Retinal pigment epithelial cell (primary cell): ENCODE measurements at places on chromosomes 12 and 14.
A peak's percentile ranks its signal among the peaks of the same experiment; 100 is the strongest.

- no peak for DNase-seq
Observed at GRCh38 chr12:102462795-102463465, 17.4 kb downstream of the IGF1 start.

- DNase-seq: no peak
Observed at GRCh38 chr12:120905856-120906384, 1.8 kb upstream of the SPPL3 start.

GRCh38 chr12:100077367-100077766, 65.3 kb downstream of the BLTP3B start:
- DNase-seq: no peak

- DNase-seq: no peak
Observed at GRCh38 chr12:104997541-104997940, 11.4 kb downstream of the NOPCHAP1 start.

GRCh38 chr12:132600048-132601032, 10.0 kb downstream of the LRCOL1 start:
- peak; percentile 11 for DNase-seq

DNA sequence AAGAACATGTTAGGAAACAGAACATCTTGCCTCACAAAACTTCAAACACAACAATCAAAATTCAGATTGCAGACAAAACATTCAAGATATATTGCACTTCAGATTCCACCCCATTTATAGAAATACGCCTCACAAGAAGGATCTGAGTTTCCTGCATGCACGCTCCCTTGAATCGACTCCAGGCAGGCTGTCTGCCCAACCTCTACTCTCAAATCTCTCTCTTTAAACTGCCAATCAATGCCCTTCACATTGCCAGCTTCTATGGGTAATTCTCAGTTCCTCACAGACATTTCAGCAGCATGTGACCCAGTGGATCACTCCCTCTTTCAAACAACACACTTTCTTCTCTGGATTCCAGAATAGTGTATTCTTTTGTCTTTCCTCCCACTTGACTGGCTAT, 184.1 kb downstream of the PRKD1 start:
- no peak for DNase-seq

DNA sequence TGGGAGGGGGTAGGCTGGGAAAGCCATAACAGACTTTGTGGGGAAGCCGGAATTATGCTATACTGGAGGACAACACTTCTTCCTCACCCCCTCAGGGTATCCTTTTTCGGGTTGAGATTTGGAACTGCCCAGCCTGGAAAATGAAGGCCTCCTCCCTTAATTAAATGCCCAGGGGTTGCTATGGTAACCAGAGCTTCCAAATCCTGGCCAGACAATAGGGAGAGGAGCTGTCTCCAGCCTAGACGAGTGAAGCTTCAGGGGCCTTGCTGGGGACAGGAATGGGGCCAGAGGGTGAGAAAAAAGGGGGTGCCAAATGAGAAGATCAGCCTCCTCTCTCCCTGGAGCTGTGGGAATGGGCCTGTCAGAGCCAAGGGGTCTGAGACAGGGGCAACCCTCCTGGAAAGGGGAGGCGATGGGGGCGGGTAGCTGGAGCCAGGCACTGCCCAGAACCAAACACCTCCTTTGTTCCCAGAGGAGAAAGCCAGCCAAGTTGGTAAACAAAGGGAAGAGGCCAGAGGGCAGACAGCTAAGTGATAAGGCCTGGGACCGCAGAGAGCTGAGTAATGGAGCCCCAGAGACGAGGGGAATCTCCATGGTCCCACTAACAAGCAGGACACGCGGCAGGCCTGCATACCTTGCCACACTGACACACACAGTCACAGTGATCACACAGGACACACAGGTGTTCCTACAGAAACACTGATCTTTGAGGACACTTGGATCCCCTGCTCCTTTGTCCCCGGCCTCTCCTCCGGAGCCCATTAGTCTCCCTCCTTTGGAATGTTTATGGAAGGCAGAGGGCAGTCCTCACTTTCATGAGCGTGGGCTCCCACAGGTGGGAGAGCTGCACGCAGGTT, 17.9 kb upstream of the RND1 start:
- DNase-seq: no peak

GRCh38 chr14:20745571-20746358, at the start of gene EDDM3A:
Gene EDDM3A (plus strand): TSS chr14:20745887. CDS start chr14:20747581, 1,694 bp downstream.
- no peak for DNase-seq

- DNase-seq: no peak
Observed at GRCh38 chr12:78721906-78722305, 142.7 kb upstream of the SYT1 start.

- DNase-seq: no peak
Observed at GRCh38 chr14:55832974-55833373, 253.0 kb downstream of the KTN1 start.

- no peak for DNase-seq
Observed at GRCh38 chr14:70291396-70291795, 68.1 kb downstream of the COX16 start.

GRCh38 chr12:65656891-65657351, 167.4 kb upstream of the HMGA2 start:
- DNase-seq: peak; percentile 58

- DNase-seq: no peak
Observed at GRCh38 chr12:107490010-107490409, 195.6 kb upstream of the PWP1 start.

GRCh38 chr12:50686976-50687375, 76.9 kb upstream of the ATF1 start:
- peak; percentile 85 for DNase-seq

DNA sequence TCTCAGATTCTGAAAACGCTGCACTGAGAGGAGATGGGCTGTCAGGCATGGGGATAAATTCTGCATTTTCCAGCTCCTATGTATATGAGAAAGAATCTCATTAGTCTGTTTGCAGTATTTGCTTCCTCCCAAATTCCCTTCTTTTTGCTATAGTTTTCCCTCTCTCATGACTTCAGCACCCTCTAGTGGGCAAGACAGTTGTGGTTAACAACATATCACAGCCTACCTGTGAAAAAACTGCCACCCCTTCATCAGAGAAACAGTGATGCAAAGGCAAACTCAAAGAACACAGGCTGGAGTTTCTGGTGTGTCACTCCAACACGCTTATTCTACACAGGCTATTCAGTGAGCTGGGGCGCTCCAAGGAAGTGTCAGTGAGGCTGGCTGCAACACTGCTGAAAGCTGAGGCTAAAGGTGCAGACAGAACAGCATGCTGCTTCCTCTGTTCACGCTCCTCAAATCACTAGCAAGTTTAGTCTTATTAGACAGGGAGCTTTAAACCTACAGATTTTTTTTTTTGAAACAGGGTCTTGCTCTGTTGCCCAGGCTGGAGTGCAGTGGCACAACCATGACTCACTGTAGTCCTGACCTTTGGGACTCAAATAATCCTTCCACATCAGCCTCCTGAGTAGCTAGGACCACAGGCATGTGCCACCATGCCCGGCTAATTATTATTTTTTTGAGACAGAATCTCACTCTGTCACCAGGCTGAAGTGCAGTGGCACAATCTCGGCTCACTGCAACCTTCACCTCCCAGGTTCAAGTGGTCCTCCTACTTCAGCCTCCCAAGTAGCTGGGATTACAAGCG, 19.3 kb downstream of the ZC2HC1C start:
- DNase-seq: no peak
